ENCODE measurements at places on chromosomes 6 and 20.

GRCh38 chr6:35007016-35007415 lies 118.0 kb downstream of the ANKS1A start:
- no peak for DNase-seq

- DNase-seq, result no peak
Measured at GRCh38 chr20:4064144-4064909, 49.0 kb upstream of the RNF24 start.

GRCh38 chr6:37540390-37540789 lies 40.7 kb upstream of the CCDC167 start:
- no peak for DNase-seq

GRCh38 chr6:81515562-81516453 lies 236.7 kb downstream of the TENT5A start:
- DNase-seq, result no peak

- DNase-seq, result no peak
Measured at GRCh38 chr6:157659536-157660271, 163.3 kb upstream of the SNX9 start.

- DNase-seq, result no peak
Measured at GRCh38 chr6:100372326-100373091, 92.2 kb downstream of the SIM1 start.

DNA sequence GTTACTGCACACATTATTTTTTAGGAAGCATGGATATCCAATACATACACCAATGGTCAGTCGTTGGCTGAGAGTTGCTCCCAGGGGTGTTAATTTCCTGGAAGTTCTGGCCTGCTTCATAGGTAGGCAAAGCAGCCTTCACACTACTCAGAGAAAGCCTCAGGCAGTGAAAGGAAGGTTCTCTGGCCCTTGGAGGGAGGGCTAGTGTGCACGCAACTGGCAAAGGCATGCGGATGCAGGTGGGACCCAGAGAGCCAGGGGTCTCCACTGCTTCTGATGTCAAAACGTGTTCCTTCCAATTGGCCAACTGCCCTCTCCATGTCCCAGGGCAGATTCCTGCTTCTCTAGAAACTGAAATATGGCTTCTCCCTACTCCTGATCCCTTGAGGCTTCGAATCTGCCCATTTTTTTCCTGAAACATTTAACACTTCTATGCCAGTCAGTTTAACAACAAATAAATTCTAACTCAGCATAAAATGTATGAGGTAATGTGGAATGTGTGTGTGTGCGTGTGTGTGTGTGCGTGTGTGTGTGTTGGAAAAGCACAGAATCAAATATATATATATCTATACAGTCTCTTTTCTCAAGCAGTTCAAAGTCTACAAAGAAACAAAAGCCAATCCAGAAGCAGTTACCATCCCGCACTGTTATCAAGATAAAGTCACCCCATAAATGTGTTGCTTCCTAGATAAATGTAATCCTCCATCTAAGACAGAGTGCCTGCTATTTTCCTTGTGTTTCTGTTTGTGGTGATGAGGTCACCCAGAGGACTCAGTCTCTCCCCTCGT lies 94.0 kb upstream of the HIVEP1 start:
- DNase-seq, result no peak

- no peak for DNase-seq
Measured at GRCh38 chr6:169805242-169805838, 53.9 kb downstream of the ERMARD start.

DNA sequence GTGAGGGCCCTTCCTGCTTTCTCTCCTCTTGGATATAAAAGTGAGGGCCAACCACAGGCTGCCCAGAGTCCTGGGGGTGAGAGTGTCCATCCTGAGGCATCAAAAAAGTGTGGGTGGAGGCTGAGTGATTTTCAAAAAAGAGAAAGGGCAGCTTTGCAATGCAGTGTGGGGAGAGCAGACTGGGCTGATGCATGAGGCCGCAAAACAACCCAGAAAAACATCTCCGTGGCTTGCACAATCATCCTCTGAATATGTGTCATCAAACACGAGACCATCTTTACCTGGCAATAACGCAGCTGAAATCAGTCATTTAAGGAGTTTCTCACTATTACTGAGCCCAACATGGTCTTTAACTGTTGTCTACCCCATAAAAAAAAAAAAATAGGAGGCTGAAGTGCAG lies 191.2 kb upstream of the SOX4 start:
- DNase-seq, result no peak

DNA sequence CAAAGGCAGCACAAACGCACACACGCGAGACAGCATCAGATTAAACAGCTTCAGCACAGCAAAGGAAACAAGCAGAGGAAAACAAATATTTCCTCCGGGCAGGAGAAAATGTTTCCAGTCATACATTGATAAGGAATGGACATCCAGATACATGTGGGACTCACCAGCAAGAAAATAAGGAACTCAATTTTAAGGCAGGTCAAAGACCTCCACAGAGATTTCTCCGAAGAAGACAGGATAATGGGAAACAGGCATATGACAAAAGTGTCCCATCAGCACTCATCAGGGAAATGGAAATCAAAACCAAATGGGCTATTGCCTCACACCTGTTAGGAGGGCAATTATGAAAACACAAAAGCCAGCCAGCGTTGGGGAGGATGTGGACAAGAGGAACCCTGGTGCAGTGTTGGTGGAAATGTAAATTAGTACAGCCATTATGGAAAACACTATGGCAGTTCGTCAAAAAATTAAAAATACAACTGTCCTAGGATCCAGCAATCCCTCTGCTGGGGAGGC lies 9.7 kb upstream of the SLCO4A1 start:
- no peak for DNase-seq

DNA sequence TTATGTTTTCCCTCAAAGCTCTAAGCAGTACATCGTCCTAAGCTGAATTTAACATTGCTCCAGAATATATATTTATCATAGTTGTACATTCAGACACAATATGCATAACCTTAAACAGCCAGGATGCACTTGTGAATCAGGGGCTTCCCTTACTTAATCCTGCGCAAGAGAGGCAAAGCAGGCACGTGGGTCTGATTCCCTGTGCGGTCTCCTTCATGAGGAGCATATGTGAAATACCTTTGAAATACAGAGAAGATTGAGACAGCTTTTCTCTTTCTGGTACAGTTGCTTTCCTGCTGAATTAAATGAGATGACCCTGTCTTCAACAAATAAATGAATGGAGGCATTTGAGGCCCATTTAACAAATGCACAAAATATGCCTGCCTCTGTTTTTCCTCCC lies 1.5 kb downstream of the HTR1E start:
- DNase-seq, result no peak

GRCh38 chr20:37414224-37415035 lies 68.5 kb downstream of the SRC start:
- no peak for DNase-seq

DNA sequence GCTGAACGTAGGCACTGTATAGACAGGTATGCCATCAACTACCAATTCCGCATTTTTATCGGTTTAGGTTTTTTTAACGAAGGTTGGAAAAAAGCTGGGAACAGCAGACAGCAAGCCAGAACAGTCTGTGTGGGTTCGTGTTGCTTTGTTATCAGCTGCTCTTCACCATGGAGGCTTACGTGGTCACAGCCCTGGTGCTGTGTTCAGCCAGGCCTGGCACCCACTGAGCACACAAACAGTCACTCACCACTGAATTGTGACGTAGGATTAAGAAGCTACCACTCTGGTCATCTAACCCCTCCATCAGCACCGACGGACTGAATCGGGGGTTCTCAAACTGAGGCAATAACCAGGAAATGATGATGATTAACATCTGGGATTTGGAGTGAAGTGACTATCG lies 13.2 kb downstream of the FAM210B start:
- no peak for DNase-seq
